ENCODE measurements at places on chromosomes 5 and 9.

- no peak for DNase-seq
Observed at GRCh38 chr5:33275391-33275790, 165.4 kb upstream of the TARS1 start.

- peak; percentile 47 for DNase-seq
Observed at GRCh38 chr5:65394087-65394486, 87.6 kb downstream of the ADAMTS6 start.

DNA sequence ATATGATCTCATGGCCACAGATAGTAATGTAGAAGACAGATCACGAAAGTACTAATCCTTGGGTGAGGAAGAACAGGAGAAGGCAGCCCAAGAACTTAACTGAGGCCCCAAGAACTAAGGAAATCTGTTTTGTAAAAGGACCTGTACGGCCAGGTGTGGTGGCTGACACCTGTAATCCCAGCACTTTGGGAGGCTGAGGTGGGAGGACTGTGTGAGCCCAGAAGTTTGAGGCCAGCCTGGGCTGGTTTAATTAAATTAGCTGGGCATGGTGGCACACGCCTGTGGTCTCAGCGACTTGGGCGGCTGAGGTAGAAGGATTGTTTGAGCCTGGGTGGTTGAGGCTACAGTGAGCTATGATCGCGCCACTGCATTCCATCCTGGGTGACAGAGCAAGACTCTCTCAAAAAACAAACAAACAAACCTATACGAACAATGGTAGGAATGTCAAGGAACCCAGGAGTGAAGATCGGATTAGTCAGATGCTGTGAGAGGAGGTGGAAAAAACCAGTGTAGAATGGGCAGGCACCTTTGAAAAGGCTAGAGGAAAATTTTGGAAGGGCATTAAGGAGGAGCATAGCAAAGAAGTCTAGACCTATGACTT is 283.8 kb upstream of the DMRT1 start:
- DNase-seq: no peak

DNA sequence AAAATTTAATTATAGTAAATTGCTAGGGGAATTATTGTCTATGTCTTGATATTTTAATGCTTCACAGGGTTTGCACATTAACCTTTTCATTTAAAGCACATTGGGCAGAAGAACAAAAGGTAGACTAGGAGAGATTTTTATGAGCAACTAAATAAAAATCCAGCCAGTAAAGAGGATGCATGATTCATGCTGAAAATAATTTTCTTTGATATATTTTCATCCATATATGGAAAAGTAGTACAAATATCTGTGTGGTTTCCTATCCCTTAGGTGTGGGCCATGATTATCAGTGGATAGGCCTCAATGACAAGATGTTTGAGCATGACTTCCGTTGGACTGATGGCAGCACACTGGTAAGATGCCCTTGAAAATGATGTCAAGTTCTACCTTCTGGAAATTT is 83.1 kb downstream of the VCAN start:
- DNase-seq: no peak

- DNase-seq: no peak
Observed at GRCh38 chr5:54045077-54045792, 265.1 kb downstream of the ARL15 start.

GRCh38 chr9:20200991-20201431 is 412.2 kb upstream of the SLC24A2 start:
- DNase-seq: no peak

DNA sequence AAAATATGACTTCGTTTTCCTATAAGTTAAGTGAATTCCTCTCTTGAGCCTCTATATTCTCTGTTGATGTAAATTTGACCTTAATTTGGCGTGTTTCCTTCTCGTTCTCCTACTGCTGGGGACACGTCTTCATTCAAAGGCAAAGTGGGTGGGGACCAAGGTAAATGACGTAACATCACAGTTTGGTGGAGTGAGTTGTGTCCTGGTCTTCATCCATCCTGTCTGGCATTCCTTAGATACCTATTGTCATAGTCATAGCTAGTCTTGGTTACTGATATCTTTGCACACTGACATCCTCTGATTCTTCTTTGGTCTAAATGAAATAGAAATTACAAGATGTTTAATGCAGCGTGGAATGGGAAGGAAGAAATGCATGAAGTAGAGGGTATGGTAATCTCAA is 108.5 kb downstream of the NNT start:
- DNase-seq: no peak

DNA sequence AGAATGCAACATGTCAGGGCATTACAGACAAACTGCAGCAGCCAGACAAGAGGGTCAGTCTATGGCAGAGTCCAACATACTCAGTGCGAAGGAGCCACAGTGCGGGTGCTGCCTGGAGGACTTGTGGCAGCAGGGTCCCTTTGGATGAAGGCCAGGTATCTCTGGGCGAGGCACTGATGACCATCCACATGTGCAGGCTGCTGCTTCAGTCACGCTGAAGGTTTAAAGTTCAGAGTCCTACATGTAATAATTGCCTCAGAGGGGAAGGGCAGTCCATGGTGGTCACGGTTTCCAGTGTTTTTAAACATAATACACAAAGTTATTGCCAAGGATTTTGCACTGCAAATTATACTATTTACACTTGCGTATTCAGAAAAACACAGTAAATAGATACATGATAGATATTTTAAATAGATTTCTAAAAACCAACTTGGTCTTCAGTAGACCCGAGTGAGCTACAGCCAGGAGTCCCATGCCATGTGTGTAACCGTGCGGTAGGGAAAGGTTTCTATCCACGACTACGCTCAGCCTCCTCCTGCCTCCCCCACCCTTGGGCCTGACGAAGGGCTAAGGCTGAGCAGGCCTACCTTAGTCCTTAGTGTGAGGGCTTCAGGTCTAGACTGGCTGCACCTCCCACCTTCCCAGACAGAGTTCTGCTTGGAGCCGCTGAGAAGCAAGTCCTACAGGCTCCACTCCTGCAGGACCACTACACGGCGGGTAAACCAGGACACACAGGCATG is 76.2 kb downstream of the GPR21 start:
- no peak for DNase-seq

DNA sequence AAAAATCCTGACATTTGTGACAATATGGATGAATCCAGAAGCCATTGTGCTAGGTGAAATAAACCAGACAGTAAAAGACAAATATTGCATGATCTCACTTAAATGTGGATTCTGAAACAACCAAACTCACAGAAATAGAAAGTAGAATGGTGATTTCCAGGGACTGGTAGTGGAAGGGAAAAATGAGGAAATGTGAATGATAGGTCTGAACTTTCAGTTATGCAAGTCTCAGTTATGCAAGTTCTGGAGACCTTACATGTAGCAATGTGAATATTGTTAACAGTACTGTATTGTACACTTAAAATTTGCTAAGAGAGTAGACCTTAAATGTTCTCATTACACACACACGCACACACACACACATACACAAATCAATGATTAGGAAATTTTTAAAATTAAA is 84.9 kb downstream of the SLCO4C1 start:
- no peak for DNase-seq

- DNase-seq: no peak
Observed at GRCh38 chr9:75422944-75423522, 334.7 kb downstream of the OSTF1 start.

- peak; percentile 29 for DNase-seq
Observed at GRCh38 chr9:114033397-114034103, 44.5 kb downstream of the AMBP start.

DNA sequence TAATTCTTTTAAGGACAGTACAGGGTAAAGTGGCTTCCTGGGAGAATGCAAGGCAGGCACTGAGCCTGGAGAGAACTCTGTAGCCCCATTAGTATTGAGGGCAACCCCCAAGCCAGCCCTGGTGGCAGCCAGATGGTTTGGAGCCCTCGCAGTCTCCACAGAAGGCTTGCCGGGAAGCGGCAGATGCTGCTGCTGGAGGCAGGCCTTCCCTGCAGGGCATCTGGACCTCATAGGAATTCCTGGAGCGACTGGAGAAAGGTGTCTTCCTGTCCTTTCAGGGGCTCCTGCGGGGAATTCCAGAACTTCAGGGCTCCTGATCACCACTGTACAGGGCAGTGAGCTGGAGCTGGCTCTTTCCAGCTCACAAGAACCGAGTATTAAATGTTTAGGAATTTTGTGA is 167.5 kb downstream of the INSYN2B start:
- DNase-seq: no peak

DNA sequence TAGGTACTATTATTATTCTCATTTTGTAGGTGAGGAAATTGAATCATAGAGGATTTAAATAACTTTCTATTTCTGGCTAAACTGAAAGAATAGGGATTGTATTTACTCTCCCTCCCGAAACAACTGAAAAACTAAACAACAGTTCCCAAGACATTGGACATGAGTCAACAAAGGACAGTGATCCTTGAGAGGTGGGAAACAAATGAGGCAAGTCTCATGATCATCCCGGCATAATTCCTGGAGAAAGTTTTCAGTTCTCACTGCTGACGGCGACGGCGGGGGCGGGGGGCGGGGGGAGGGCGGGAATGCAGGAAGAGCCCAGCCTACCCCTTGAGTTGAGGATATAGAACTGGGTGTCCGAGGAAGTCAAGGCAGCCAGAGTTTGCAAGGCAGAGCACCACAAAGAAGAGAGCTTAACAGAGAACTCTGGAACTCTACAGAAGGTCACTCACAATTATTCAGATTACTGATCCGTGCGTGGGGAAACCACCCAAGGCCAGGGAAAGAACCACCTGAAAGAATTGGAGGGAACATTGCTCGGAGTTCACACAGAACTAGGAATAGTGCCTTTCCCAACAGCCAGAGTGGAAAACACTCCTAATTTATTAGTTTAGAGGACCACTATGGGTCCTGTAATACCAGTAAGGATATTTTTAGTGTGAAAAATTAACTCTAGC is 27.4 kb upstream of the WHRN start:
- no peak for DNase-seq

- no peak for DNase-seq
Observed at GRCh38 chr5:6682239-6682638, 31.0 kb upstream of the TENT4A start.

DNA sequence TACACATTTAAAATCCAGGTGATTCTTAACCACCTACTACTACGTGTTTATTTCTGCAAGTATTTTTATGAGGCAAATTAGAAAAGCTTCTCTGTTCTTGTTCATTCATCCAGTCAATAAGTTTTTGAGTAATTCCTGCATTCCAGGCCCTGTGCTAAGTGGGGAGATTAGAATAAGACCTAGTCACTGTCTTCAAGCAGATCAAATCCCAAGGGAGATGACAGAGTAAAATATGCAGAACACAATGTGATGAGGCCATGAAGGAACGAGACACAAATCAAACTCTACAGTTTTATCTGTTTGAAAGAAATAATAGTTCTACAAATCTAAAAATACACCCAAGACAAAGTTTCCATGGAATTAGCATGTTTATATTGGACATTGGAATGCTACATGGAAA is 158.8 kb downstream of the CEP120 start:
- DNase-seq: no peak

DNA sequence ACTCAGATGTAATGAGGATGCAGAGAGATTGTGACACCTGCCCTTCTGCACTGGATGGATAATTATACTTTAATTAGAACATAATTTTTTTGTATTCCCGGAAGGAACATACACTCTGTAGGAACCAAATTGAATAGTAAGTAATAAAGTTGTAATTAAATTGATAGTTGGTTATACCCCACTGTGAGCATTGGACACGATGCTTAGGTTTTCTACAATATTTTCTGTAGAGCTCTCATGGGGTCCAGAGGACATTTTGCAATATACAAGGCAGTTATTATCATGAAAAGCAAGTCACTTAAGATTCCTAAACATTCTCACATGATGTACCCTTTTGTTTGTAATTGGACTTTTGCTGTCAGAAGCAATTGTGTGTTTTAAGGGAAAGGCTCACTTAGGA is 63.4 kb downstream of the DIRAS2 start:
- DNase-seq: no peak

GRCh38 chr9:85742597-85742936 is 813 bp upstream of the AGTPBP1 start:
- DNase-seq: no peak

DNA sequence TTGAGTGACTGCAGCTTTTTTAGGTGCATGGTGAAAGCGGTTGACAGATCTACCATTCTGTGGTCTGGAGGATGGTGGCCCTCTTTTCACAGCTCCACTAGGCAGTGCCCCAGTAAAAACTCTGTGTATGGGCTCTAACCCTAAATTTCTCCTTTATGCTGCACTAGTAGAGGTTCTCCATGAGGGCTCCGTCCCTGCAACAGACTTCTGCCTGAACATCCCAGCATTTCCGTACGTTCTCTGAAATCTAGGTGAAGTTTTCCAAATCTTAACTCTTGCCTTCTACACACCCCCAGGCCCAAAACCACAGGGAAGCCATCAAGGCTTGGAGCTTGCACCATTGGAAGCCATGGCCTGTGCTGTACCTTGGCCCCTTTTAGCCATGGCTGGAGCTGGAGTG is 1898.1 kb upstream of the NUDT12 start:
- DNase-seq: no peak

DNA sequence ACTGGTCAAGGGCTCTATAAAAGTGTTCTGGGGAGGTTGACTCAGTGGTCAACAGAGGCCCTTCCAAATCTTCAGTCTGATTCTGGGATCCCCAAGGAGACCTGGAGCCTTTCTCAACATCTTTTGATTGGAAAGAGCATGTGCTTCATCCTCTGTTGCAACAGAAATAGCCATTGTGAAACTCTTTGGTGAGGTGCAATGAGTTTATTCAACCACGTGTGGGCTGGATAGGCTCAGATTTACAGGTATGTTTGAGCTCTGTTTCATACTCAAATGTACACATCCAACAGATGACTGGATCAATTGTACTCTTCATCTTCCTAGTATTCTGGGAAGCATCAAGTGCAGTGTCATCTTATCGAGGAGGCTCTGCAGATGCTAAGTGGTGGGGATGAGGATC is 60.5 kb downstream of the CTSL start:
- no peak for DNase-seq

DNA sequence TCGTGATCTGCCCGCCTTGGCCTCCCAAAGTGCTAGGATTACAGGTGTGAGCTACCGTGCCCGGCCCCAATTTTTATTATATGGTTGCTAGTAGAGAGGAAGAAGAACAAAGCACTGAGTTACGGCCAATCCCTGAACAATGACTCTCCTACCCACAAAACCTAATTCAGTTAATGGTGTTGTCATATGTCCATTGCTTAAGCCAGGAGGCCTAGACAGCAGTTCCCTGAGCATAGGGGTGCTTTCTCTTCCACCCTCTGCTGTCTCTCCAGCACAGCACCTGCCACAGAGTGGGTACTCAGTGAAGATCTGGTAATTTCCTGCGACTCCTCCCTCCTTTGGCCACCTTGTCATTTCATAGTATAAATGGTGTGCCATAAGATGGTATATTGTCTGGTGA is 21.4 kb upstream of the LTC4S start:
- DNase-seq: no peak

DNA sequence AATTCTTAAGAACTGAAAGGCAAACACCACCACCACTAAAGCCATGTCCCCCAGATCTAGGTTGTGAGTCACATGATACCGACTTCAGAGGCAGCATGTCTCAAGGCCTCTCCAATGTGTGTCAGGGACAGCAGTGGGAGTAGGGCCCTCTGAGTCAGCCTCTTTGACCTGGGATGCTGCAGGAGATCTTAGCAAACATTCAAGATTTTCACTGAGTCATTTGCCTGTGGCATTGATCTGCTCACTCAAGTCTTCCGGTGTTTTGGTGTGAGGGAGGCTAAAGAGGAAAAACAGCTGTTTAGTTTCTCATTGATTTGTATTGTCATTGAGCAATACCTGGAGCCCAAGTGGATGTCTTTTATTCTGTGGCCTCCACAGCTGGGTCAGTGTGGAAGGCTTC is 36.1 kb downstream of the TMC1 start:
- DNase-seq: no peak
